ENCODE measurements at places on chromosomes 12 and 14.

GRCh38 chr14:33908540-33909223 is 42.2 kb downstream of the EGLN3 start:
- DNase-seq: no peak

DNA sequence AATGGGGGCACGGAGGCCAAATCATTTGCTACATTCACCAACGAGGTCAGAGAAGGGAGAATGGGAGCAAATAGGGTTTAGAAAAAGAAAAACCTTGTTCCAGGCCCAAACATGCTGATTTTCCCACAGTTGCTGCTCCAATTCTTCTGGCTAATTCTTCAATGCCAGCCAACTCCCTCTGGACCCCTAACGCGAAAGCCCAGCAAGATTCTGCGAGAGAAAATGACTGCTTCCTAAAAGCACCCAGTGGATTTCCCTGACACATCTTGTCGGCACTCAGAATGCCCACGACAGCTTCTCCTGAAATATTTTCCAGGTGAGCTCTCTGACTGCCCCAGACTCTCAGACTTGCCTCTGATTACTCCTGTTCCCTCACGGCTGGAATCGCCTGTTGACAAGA is 689.4 kb downstream of the MED13L start:
- DNase-seq: no peak

- no peak for DNase-seq
Observed at GRCh38 chr14:100867631-100868315, 35.7 kb downstream of the RTL1 start.

GRCh38 chr14:74886001-74886400 is 4.3 kb downstream of the DLST start:
- DNase-seq: no peak

- no peak for DNase-seq
Observed at GRCh38 chr14:64196814-64197411, 97.3 kb downstream of the ESR2 start.

GRCh38 chr14:105487449-105487985 is 831 bp downstream of the CRIP1 start:
- DNase-seq: no peak

DNA sequence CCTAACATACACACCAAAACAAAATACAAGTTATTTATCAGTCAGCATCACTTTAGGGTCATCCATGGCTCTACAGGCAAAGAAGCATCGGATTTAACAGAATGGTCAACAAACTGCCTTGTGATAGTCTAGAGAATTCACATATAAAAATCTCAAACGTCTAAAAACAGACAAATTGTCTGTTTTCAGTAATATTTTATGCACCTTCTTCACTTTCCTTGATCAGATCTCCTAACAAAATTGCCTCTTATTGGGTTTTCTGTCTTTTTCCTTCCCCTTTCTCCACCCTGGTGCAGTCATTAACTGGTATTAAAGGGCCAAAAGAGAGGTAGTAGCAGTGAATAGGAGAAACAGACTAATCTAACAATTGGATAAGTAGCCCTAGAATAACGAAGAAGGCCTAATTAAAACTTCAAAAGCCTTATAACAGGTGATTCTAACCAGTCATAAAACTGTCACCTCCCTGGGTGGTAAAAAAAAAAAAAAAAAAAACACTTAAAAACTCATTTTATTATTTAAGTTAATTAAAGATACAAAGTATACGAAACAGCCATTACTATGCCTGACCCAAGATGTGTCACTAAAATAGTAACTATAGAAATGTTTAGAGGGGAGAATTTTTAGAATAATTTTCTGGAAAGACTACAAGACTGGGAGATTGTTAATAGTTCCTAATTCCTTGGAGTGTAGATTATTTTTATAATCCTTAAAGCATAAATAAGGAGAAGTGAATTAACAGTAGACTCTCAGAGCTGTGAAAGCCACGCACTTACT is 1.5 kb downstream of the KIF21A start:
- DNase-seq: no peak

DNA sequence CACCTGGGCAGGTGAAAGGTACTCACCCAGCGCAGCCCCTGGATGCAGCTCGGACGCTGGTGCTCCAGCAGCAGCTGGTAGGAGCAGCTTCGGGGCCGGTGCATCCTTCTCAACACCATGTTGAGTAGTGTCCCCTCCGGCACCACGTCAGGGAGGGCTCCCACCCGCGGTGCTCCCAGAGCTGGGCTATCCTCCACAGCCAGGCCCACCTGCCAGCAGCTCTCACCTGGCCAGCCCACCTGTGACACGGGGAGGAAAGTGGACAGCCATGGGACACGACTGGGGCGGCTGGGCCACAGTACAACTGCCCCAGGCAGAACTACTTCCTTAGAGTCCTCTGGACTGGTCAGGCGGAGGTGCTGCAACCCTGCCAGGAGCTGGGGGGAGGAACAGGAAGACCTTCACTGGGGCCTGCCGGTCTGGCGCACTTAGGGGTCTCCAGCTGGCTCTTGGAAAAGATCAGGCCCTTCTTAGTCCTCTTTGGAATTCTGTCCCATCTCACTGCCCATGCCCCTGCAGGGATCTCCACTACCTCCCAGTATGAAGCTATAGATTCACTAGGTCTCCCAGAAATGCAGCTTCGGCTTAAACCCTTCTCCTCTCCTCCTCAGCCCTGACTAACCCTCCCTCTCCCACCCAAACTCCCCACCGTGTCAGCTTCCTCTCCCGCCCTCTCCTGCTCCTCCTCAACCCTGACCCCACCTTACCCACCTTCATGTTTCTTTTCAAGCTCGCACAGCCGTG is 668 bp downstream of the RAPGEF3 start:
- no peak for DNase-seq

- no peak for DNase-seq
Observed at GRCh38 chr12:60227916-60228315, 632.1 kb downstream of the SLC16A7 start.

- DNase-seq: no peak
Observed at GRCh38 chr14:84546236-84546635, 983.7 kb upstream of the FLRT2 start.

- DNase-seq: no peak
Observed at GRCh38 chr14:103604620-103605019, 24.4 kb upstream of the KLC1 start.

DNA sequence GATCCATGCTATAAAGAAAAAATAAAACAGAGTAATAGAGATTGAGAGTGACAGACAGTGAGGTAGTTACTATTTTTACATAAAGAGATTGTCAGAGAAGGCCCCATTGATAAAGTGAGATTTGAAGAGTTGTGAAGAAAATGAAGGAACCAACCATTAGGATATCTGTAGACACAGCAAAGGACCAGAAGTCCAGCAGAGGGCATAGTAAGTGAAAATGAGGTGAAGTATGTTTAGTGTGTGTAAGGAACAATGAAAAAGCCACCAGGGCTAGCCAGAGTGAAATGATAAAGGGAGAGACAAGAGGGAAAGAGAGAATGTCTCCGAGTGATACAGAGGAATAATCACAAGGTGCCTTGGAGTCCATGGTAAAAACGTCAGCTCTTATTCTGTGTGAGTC is 411.0 kb downstream of the NELL2 start:
- DNase-seq: no peak

- no peak for DNase-seq
Observed at GRCh38 chr14:70706177-70706576, 64.5 kb downstream of the TTC9 start.

- no peak for DNase-seq
Observed at GRCh38 chr14:38074081-38074480, 133.6 kb upstream of the SSTR1 start.

DNA sequence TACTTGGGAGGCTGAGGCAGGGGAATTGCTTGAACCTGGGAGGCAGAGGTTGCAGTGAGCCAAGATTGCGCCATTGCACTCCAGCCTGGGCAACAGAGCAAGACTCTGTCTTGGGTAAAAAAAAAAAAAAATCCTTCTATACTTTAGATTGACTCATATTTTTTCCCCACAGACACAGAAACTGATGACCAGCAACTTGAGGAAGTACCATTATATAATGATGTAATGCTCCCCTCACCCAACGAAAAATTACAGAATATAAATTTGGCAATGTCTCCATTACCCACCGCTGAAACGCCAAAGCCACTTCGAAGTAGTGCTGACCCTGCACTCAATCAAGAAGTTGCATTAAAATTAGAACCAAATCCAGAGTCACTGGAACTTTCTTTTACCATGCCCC is 24.3 kb upstream of the SNAPC1 start:
- DNase-seq: no peak

DNA sequence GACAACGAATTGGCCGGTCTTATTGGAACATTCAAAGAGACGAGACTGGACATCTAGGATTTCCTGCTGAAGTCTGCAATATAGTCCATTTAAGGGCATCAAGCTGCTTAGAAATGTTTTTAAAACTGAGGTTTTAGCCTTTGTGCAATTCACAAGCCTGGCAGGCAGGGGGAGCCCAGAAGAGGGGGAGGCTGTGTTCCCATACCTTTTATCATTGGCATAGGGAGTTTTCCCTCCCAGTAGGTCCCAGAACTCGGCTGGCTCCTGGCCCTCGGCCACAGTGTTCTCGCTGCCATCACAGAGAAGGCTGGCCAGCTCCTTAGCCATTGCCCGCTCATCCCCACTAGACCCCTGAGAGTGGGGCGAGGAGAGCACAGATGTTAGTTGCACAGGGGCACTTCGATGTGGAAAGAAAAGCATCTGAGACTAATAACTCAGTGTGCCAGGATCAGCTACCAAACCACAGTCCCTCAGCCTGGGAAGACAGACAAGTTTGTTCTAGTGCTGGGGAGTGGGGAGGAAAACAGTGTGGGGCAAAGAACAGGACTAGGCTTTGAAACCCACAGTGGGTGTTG is 15.1 kb downstream of the AVIL start:
- DNase-seq: no peak

- no peak for DNase-seq
Observed at GRCh38 chr12:117664169-117664568, 302.7 kb upstream of the NOS1 start.

DNA sequence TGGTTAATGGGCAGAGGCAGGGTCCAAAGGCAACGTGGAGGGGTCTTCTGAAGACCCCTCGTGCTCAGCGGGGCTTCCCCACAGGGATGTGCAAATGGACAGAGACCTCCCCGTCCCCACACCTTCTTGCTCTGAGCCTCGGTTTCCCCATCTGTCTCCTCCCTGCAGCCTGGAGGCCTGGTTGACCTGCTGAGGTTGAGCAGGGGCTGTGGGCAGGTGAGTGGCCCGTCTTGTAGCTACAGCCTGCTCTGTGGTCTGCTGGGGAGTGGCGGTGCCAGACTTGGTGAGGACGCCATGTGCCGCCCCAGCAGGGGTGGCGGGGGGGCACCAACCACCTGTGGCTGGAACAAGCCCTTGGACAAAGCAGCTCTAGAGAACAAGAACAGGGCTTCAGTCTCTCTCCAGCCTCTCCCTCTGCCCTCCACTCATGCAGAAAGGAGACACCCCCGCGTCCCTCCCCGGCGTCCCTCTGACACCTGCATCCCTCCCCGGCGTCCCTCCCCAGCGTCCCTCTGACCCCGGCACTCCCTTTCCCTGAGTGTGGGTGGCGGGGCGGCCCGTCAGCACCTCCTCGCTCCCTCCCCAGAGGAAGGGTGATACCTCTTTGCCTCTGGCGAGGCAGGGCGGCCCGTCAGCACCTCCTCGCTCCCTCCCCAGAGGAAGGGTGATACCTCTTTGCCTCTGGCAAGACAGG is 83.7 kb downstream of the NOC4L start:
- DNase-seq: no peak

GRCh38 chr14:76405627-76406026 is 29.7 kb downstream of the ESRRB start:
- no peak for DNase-seq

GRCh38 chr12:127820271-127820670 is 446.7 kb upstream of the TMEM132C start:
- DNase-seq: no peak

GRCh38 chr12:29428633-29429032 is 47.7 kb upstream of the ERGIC2 start:
- no peak for DNase-seq

- no peak for DNase-seq
Observed at GRCh38 chr14:78982551-78982950, 812.4 kb downstream of the NRXN3 start.

DNA sequence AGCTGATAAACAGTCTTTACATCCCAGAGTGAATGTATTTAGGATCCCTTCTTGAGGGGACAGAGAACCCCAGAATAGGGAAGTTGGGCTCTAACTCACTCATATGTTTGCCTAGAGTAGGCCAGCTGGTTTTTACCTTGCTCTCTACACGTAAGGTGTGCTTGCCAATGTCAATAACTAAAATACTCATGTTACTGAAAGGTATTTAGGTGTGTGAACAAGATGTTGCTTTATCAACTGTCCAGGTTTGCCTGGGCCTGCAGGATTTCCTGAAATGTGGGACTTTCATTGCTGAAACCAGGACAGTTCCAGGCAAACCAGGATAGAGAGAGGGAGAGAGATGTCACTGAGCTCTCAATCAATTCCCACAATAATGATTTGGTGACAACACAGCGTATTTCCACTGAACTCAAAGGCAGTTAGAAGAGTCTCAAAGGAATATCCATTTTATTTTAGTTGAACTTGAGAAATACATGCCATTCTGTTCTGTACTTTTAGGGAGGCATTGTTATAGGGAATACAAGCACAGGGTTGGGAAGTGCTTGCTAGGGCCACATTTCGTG is 171.7 kb downstream of the NRXN3 start:
- DNase-seq: no peak

DNA sequence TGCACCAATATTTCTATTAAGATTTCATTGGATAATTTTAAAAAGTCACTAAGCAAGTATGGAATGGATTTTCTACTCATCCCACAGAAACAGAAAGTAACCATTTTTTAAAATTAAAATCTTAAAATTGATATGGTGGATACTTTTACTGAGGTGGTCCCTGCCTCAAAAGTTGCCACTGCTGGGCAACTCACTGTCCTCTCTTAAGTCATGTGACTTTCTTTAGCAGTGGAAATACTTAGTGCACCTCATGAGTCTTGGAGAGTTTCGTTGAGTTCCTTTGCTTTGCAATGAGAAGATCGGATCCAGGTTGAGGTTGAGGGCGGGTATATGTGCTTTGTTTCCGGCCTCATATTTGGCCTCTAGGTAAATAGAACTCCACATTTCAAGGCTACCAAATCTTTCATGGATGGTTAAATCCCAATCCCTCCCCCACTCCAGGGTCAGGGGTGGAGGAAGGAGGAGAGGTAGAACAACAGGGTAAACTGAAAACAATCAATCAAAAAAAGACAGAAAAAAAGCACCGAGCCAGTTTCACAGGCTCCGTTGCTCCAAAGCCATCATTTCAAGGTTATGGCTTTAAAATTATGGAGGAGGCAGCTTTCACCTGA is 39.5 kb upstream of the DUSP6 start:
- no peak for DNase-seq

GRCh38 chr12:132824053-132824452 is 4.6 kb downstream of the GOLGA3 start:
- DNase-seq: no peak

DNA sequence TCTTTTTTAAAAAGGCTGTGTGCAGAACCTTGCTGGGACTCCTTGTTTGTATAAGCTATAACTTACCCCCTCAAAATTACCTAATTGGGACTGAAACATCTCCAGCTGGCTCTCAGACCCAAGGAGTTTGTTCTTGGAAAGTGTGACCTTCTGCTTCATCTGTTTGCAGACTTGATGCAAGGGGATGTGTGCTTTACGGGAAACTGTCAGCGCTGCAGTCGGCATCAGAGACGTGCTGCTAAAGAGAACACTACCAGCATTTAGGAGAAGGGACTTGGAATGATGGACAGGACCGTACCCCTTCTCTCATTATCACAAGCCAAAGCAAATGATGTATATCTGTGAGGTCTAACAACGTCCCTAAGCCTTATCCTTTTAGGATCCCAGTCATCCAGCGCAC is 174.2 kb upstream of the PARP11 start:
- no peak for DNase-seq

- no peak for DNase-seq
Observed at GRCh38 chr14:84825481-84826251, 704.3 kb upstream of the FLRT2 start.

- DNase-seq: no peak
Observed at GRCh38 chr14:101973356-101973755, 9.0 kb downstream of the DYNC1H1 start.
